Stimulated activated CD8-positive, alpha-beta memory T cell treated with anti-CD3 and anti-CD28 coated beads, Interleukin-4, amount 100 ng/mL, for 1 hour (primary cell): ENCODE measurements at places on chromosomes 3 and 15.

DNA sequence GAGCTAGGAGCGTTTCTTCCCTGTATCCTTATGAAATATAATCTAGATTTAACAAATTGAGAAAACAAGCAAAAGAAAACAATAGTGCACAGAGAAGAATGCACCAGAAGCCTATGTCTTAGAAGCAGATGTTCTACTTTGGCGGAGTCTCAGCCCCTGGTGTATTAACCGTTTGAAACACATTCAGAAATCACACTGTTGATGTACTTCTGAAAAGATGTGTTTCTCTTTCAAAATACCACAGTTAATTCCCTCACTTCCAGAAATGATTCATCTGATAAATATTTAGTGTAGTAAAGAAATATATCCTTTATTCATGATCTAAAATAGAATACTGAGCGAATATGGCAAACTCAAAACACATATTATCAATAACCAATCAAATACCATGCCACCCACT lies 77.7 kb downstream of the CBLB start:
- DNase-seq = no peak

DNA sequence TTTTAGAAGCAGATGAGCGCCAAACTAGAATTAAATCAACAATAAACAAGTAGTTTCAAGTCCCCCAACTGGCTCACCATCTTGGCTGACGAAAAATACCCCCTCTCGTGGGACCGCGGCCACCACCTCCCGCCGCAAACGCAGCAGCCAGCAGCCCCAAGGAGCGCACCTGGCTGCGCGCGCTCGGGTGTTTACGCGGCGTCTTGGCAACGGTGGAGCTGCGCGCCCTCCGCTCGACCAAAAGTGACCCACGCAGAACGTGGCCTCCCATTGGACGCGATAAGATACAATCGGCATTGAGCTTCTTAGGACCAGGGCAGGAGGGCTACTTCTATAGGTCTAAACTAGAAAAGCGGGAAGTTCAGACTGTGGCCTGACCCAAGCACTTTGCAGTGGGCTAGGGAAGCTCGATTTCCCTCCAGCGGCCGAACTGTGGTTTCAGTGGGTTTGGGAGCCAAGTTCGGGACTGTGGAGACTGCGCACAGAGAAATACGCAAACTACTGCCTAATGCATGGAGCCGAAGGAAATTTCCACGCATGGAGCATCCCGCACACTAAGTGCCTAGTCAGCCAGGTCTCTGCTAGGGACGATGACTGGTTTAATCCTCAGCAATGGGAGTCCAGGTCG lies at the start of gene MNS1:
Gene MNS1 (minus strand): TSS at position 245 of the 628 bp plus-strand sequence. CDS start 165 bp downstream, at position 80.
- peak; percentile 6 for DNase-seq

- DNase-seq = no peak
Measured at GRCh38 chr3:177453451-177453844, 256.2 kb upstream of the TBL1XR1 start.

DNA sequence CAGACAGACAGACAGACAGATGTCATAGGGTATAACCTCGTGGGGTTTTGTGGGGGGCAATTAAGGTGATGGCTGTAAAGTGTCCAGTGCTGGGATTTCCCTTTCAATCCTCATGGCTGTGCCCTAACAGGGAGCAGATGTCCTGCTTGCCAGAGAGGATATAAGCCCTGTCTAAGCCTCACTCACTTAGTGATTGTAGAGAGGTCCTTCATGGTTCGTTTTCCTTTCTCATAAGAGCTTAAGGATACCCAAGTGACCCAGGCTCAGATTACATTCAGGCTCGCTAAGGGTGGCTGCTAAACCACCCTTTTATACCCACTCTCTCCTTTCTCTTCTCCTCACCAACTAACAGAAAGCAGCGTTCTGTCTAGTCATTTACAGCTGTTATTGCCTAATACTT lies 19.2 kb downstream of the LYSMD2 start:
- no peak for DNase-seq

DNA sequence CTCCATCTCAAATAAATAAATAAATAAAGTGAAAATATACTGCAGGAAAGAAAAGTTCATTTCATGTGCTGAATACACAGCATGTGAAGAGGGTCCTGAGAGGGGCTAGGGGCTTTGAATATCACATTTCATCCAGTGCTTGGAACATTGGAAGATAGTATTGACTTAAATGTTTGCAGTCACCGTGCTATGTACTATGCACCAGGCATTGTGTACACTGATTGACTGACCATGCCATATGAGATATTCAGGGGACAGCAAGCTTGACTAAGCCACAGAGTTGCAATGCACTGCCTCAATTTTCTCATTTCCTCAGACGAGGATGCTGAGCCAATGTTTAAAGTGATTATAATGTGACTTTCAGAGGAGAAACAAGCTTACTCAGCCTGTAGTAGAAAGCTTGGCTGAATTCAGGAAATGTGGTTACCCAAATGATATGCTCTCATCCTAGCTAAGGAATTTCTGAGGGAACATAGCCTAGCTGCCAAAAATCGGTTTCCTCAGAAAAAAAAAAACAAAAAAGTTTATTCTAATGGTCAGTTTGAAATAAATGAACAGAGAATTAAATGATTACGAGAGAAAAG lies 557.9 kb downstream of the FGF12 start:
- no peak for DNase-seq

GRCh38 chr15:31776039-31776438 lies 254.3 kb upstream of the CHRNA7 start:
- DNase-seq = no peak

GRCh38 chr3:116951610-116952009 lies 242.0 kb downstream of the TUSC7 start:
- DNase-seq = no peak

DNA sequence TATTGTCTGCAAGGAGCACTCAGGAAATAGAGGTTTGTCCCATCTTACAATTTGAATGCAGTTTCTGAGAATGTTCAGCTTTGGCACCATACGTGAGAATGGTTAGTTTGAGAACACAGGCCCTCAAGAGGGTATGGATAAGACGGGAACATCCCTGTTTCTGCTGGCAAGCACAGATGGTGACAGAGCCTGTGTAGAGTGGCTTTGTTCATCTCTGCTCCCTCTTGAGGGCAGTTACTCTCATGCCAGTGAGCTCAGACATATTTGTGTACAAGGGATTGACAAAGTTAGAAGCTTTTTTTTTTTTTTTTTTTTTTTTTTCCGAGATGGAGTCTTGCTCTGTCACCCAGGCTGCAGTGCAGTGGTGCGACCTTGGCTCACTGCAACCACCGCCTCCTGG lies 71.5 kb upstream of the FILIP1L start:
- no peak for DNase-seq

GRCh38 chr3:42906070-42906847 lies at the start of gene ZNF662:
Gene ZNF662, plus strand, starts transcription at chr3:42906142. Its CDS starts 1,973 bp downstream, at chr3:42908115.
- DNase-seq = no peak

GRCh38 chr15:45701108-45701507 lies 66.3 kb downstream of the SQOR start:
- no peak for DNase-seq

DNA sequence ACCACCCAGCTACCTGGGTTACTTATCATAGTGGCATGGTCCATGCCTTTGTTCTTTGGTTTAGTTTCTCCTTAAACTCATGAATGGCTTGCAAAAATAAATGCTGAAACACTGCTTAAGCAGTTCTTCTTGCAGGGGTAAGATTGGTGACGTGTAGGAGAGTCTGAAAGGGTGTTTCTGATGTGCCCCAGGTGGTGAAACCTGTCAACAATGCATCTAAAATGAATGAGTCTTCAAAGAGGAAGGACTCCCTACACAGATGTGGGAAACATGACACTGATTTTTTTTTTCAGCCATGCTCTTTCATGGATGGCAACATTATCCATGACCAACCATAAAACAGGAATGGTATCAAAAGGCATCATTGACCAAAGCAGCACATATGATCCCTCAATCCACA lies 72.0 kb downstream of the KCNH8 start:
- DNase-seq = no peak

GRCh38 chr3:107846279-107846852 lies 244.5 kb downstream of the CD47 start:
- no peak for DNase-seq

DNA sequence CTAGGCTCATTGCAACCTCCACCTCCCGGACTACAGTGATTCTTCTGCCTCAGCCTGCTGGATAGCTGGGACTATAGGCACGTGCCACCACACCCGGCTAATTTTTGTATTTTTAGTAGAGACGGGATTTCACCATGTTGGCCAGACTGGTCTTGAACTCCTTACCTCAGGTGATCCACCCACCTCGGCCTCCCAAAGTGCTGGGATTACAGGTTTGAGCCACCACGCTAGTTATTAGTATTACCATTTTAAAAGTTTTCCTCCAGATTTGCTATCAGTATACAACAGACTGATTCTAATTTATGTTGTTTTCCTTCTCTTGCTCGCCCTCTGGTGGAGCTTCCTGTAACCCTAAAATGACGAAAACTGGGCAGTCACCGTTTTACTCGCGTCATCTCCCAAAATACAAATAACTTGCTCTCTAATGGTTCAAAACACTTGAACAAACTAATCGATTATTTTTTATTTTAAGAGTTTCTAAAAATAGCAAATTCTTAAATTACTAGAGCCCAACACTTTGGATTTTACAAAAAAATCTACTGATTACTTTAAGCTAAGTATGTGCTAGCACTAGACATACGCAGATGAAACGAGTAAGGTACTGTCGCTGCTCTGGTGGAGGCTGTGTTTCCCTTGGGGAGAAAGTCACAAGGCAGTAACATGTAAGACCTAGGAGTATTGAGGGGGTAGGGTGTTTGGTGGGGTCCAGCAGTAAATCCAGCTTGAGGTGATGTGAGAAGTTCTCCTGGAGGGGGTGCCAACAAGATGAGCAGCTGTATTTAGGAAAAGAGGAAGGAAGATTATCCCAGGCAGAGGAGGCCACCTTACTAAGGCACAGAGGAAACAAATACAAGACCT lies 203.3 kb downstream of the MBNL1 start:
- peak; percentile 45 for DNase-seq

DNA sequence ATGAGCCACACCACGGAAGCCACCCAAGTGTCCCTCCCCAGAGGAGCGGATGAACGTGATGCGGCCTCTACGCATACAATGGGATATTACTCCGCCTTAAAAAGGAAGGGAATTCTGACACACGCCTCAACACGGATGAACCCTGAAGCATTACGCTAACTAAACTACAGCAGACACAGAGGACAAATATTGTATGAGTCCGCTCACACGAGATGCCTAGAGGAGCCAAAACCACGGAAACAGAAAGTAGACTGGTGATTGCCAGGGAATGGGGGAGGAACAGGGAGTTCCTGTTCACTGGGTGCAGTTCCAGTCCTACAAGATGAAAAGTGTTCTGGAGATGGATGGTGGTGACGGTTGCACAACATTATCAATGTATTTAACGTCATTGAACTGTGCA lies 32.7 kb downstream of the SRGAP3 start:
- no peak for DNase-seq

DNA sequence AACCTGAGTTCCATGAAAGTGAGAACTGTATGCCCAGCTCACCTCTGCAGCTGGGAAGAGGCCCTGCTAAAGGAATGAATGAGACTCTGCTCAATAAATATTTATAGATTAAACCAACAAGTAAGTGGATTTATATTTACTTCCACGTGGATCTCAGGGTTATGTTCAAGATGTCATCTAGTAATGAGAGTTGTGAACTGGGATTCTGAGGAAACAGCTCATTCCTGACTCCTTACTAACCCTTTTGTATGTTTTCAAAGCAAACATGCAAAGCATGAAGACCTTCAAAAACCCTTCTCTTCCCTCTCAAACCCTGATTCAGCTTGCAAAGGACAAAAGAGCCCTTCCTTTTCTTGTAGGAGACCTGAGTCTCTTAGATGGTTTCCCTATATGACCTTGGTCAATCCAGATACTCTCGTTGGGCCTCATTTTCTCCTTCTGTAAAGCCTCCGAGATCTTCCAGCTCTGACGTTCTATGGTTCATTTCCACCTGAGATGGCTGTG lies 53.4 kb downstream of the LSM3 start:
- no peak for DNase-seq

DNA sequence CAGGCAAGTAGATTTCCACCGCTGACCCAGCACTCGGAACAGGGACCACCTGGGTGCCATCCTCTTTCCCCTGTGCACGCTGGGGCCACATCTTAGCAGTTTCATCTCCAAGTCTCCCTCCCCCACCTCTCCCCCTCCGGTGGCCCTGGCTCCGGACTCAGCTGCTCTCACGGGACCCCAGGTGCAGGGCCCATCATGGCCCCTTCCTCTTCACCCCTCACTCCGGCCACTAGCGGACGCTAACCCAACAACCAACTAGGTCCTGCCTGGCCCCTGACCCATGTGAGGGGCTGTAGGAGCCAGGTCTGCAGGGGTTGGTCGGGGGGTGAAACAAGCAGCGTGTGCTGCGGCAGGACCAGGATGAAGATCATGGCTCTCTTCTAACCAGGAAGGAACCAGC lies 31.3 kb upstream of the IQSEC1 start:
- DNase-seq = no peak

GRCh38 chr3:25679166-25679565 lies 14.5 kb upstream of the TOP2B start:
- DNase-seq = no peak

- DNase-seq = no peak
Measured at GRCh38 chr3:140427786-140428185, 250.1 kb upstream of the TRIM42 start.

GRCh38 chr15:60328852-60329443 lies 68.8 kb downstream of the ANXA2 start:
- no peak for DNase-seq

GRCh38 chr3:80771085-80771484 lies 990.4 kb downstream of the GBE1 start:
- DNase-seq = no peak

- DNase-seq = no peak
Measured at GRCh38 chr3:127450331-127450730, 140.2 kb downstream of the TPRA1 start.

GRCh38 chr3:170037463-170038433 lies at the start of gene GPR160:
Gene GPR160, plus strand, starts transcription at chr3:170037995. Its CDS starts 45,978 bp downstream, at chr3:170083973.
- DNase-seq = peak; percentile 62

DNA sequence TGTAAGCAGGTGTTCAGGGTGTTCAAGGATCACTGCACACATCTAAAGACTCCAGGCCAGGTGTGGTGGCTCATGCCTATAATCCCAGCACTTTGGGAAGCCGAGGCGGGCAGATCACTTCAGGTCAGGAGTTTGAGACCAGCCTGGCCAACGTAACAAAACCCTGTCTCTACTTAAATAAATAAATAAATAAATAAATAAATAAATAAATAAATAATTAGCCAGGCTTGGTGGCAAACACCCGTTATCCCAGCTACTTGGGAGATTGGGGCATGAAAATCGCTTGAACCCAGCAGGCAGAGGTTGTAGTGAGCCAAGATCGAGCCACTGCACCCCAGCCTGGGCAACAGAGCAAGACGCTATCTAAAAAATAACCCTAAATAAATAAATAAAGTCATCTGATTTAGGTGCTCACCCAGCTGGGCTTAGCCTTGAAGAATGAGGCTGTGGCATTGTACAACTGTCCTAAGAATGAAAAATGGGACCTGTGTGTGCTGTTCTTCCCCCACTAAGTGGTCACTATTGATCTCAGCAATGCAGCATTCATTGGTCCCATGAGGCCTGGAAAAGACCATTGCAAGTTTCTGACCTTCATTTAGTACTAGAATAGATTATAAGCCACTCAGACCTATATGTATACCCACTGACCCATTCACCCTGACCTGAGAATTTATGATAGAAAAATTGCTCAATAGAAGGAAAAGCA lies 82.8 kb upstream of the ABHD17C start:
- DNase-seq = no peak
